Tibial nerve (tissue), 4 donors: ENCODE measurements at places on chromosomes 7 and 10. TPM values are rescaled to one million over a fixed set of nuclear protein-coding genes. Genes with fewer than 3 reads are reported as not detected.

GRCh38 chr7:134654104-134654775 lies 7.6 kb downstream of the BPGM start:
- no peak overlapping the region for H3K4me3 ChIP-seq
- H3K4me1 ChIP-seq: no peaks in the 10 kb centered on the region

DNA sequence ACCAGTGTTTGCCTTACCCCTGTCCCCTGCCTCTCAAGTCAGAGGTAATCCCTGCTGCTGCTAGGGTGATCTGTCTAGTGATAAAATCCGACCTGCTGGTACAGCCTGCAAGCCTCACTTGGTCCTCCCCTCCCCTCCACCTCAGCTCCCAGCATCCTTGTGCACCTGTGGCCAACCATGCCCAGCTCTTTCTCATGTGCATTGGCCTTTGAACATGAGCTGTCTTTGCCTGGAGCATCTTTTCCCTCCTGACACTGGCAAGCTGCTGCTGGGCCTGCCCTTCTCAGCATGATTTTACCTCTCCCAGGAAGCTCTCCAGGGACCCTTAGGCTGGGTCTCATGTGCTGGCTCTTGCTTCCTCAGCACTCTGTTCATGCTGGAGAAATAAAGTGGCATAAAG lies 51.3 kb upstream of the CXCL12 start:
- H3K27ac ChIP-seq: no peak overlapping the region
- H3K4me3 ChIP-seq: no peak overlapping the region
- H3K4me1 ChIP-seq: no peaks in the 10 kb centered on the region
- H3K27me3 ChIP-seq: no peaks in the 10 kb centered on the region

DNA sequence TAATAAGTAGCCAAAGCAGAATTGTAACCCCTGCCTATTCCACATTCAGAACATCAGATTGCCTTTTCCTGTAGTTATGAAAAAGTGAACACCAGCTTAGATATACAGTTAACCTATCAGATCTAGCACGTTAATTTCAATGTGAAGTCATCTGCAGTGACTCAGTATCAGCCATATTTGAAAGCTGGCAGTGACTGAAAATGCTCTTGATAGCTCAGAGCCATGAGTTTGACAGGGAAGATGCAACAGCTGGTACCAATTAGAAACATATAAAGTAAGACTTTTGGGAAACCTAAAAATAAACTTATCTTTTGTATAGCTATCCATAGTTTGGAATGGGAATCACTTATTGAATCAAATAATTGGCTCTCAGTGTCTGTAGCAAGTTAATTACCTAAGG lies 284.1 kb upstream of the NPSR1 start:
- no peaks in the 10 kb centered on the region for H3K4me1 ChIP-seq
- no peak overlapping the region for H3K4me3 ChIP-seq
- no peak for DNase-seq
- no peaks in the 10 kb centered on the region for H3K27me3 ChIP-seq

- no peak for DNase-seq
- peaks cover 5% of the 10 kb centered on the region for H3K27me3 ChIP-seq
- no peaks in the 10 kb centered on the region for H3K36me3 ChIP-seq
- H3K4me3 ChIP-seq: no peak overlapping the region
Observed at GRCh38 chr7:45258533-45259226, 101.1 kb downstream of the RAMP3 start.

- no peak for DNase-seq
- H3K27me3 ChIP-seq: no peaks in the 10 kb centered on the region
- H3K27ac ChIP-seq: no peak overlapping the region
- H3K4me1 ChIP-seq: no peaks in the 10 kb centered on the region
Observed at GRCh38 chr7:96088579-96088978, 233.3 kb downstream of the SLC25A13 start.

DNA sequence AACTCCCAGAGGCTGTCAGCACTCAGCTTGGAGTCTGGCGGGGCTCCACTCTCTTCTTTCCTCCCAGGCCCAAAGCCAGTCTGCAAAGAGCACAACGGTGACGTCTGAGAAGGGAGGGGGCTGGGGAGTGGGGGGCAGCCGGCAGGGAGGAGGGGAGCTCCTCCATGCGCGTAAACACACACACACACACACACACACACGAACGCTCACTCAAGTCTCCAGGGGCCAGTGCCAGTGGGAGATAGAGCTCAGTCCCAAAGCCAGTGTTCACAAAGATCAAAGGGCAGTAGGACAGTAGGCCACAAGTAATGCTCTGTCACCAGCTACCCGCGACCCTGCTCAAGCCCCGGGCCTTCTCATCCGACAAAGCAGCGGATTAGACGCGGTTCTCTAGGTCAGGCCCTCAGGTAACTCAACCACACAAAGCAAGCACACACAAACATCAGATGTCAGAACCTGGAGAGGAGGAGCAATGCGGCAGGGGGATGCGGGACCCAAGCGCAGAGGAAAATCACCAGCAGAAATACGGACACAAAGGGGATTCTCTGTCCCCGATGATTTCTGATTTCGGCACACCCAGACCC lies 19.9 kb downstream of the TCAF1 start:
- peak overlapping the region; percentile 58 for H3K4me3 ChIP-seq
- no peaks in the 10 kb centered on the region for H3K4me1 ChIP-seq
- peak; percentile 36 for DNase-seq
- no peaks in the 10 kb centered on the region for H3K27me3 ChIP-seq
- H3K36me3 ChIP-seq: no peaks in the 10 kb centered on the region

- H3K36me3 ChIP-seq: no peaks in the 10 kb centered on the region
- H3K27ac ChIP-seq: no peak overlapping the region
- no peaks in the 10 kb centered on the region for H3K4me1 ChIP-seq
Observed at GRCh38 chr7:119413314-119413805, 859.6 kb upstream of the KCND2 start.

- H3K4me3 ChIP-seq: no peak overlapping the region
- no peak overlapping the region for H3K27ac ChIP-seq
- no peaks in the 10 kb centered on the region for H3K27me3 ChIP-seq
Observed at GRCh38 chr7:120131096-120131839, 141.7 kb upstream of the KCND2 start.

DNA sequence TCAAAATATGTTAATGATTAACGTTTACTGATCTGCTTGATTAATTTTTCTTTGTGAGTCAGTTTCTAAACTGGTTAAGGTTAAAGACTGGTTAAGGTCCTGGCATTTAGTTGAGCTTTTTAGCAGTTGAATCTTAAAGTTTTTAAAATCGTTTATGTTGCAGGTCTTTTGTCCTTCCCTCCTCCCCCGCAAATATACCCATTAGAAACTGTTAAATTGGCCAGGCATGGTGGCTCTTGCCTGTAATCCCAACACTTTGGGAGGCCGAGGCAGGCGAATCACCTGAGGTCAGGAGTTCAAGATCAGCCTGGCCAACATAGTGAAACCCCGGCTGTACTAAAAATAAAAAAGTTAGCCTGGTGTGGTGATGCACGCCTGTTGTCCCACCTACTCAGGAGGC lies 100.9 kb downstream of the PODXL start:
- H3K4me1 ChIP-seq: no peaks in the 10 kb centered on the region
- no peak for DNase-seq
- no peak overlapping the region for H3K4me3 ChIP-seq
- no peaks in the 10 kb centered on the region for H3K27me3 ChIP-seq
- H3K36me3 ChIP-seq: no peaks in the 10 kb centered on the region
- H3K27ac ChIP-seq: peak overlapping the region; percentile 5

DNA sequence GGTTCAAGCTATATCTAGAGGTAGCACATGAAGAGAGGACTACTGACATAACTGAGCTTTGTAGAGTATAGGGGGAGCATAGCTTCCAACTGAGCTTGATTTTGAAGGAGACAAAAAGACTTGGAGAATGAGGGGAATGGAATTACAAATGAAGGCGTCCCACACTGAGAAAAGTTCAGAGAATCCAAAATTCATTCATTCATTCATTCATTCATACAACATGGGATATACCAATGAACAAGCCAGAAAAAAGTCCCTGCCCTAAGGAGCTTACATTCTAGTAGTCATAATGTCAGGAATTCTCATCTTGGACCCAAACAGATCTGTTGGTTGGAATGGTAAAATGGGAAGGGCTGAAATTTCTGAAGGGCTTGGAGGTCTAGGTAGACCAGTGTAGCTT lies 62.0 kb downstream of the ENTPD1 start:
- DNase-seq: no peak
- H3K4me1 ChIP-seq: peaks cover 25% of the 10 kb centered on the region
- H3K36me3 ChIP-seq: no peaks in the 10 kb centered on the region
- H3K27me3 ChIP-seq: no peaks in the 10 kb centered on the region
- H3K4me3 ChIP-seq: no peak overlapping the region

GRCh38 chr10:84118395-84119006 lies 20.8 kb upstream of the GHITM start:
- H3K4me3 ChIP-seq: no peak overlapping the region
- no peak for DNase-seq
- no peaks in the 10 kb centered on the region for H3K4me1 ChIP-seq
- no peaks in the 10 kb centered on the region for H3K27me3 ChIP-seq

GRCh38 chr10:131803860-131804425 lies 96.9 kb upstream of the PPP2R2D start:
- no peak overlapping the region for H3K4me3 ChIP-seq
- no peak overlapping the region for H3K27ac ChIP-seq
- no peak for DNase-seq

- H3K36me3 ChIP-seq: no peaks in the 10 kb centered on the region
- no peaks in the 10 kb centered on the region for H3K27me3 ChIP-seq
- H3K27ac ChIP-seq: no peak overlapping the region
- H3K4me3 ChIP-seq: no peak overlapping the region
- DNase-seq: no peak
Observed at GRCh38 chr7:18521945-18522566, 26.5 kb downstream of the HDAC9 start.

DNA sequence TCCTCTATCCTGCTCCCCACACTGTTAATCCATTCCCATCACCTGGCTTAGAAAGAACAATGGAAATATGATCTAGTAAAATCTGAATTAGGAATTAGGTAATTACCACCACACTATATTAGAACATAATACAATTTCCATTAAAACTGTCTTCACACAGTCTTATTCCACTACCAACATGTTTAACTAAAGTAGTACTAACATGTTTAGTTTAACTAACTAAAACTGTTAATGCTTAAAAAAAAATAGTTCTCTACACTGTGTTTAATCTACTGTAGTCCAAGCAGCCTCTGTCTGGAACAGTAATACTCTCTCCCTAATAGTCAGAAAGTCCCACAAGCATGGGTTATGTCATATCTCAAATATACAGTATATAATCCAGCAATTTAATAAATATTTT lies 150.8 kb downstream of the SGMS1 start:
- H3K36me3 ChIP-seq: peaks cover 15% of the 10 kb centered on the region
- peaks cover 16% of the 10 kb centered on the region for H3K4me1 ChIP-seq
- H3K4me3 ChIP-seq: no peak overlapping the region
- no peak overlapping the region for H3K27ac ChIP-seq
- no peak for DNase-seq

GRCh38 chr7:50190776-50191175 lies 97.7 kb upstream of the ZPBP start:
- no peaks in the 10 kb centered on the region for H3K4me1 ChIP-seq
- H3K4me3 ChIP-seq: no peak overlapping the region
- H3K36me3 ChIP-seq: no peaks in the 10 kb centered on the region
- H3K27me3 ChIP-seq: no peaks in the 10 kb centered on the region
- DNase-seq: no peak

GRCh38 chr10:124579011-124579399 lies 117.4 kb downstream of the LHPP start:
- H3K36me3 ChIP-seq: no peaks in the 10 kb centered on the region
- H3K27ac ChIP-seq: no peak overlapping the region
- no peak overlapping the region for H3K4me3 ChIP-seq
- H3K27me3 ChIP-seq: no peaks in the 10 kb centered on the region

GRCh38 chr7:69403169-69403568 lies 195.1 kb upstream of the AUTS2 start:
- no peak overlapping the region for H3K4me3 ChIP-seq
- no peak overlapping the region for H3K27ac ChIP-seq
- H3K36me3 ChIP-seq: no peaks in the 10 kb centered on the region
- no peaks in the 10 kb centered on the region for H3K4me1 ChIP-seq
- H3K27me3 ChIP-seq: no peaks in the 10 kb centered on the region

GRCh38 chr7:20198260-20198659 lies 18.9 kb downstream of the MACC1 start:
- no peak overlapping the region for H3K27ac ChIP-seq
- no peaks in the 10 kb centered on the region for H3K36me3 ChIP-seq
- DNase-seq: no peak

DNA sequence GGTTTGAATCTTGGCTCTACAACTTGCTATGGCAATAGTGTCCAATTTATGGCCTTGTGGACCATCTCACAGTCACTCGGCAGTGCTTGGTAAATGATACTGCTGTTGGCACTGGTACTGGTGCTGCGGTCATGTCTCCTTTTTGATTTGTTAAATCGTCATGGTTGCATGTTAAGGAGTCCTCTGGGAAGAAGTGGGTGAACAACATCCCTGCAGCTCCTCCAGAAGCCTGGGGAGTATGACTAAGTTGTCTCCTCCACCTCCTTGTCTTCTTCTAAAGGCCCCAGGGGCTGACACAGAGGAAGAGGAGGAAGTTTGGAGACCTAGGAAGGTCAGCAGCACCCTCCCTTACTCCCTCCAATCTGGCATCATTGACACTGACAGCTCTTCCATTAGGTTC lies 8.5 kb downstream of the ITPRIP start:
- peak overlapping the region; percentile 86 for H3K27ac ChIP-seq
- peaks cover 3% of the 10 kb centered on the region for H3K4me1 ChIP-seq
- no peak for DNase-seq

- H3K4me3 ChIP-seq: no peak overlapping the region
- H3K27ac ChIP-seq: no peak overlapping the region
- DNase-seq: no peak
- peaks cover 15% of the 10 kb centered on the region for H3K36me3 ChIP-seq
- H3K27me3 ChIP-seq: no peaks in the 10 kb centered on the region
Observed at GRCh38 chr7:32673275-32673983, 178.1 kb downstream of the AVL9 start.

Gene CRTAC1
- total RNA-seq: 17.5 TPM

Gene FASTK
- 69.9 TPM for total RNA-seq

Gene NAT16
- not detected for total RNA-seq

Gene FRAT1
- 6.8 TPM for total RNA-seq

Gene TES
- total RNA-seq: 26.4 TPM

Gene RBP3
- total RNA-seq: not detected

Gene ZNF117
- total RNA-seq: 15.7 TPM

Gene C10orf62
- 1.7 TPM for total RNA-seq

Gene SLC26A3
- total RNA-seq: not detected

Gene ADAM8
- 9.6 TPM for total RNA-seq
